ENCODE measurements at places on chromosomes 5 and 9.

DNA sequence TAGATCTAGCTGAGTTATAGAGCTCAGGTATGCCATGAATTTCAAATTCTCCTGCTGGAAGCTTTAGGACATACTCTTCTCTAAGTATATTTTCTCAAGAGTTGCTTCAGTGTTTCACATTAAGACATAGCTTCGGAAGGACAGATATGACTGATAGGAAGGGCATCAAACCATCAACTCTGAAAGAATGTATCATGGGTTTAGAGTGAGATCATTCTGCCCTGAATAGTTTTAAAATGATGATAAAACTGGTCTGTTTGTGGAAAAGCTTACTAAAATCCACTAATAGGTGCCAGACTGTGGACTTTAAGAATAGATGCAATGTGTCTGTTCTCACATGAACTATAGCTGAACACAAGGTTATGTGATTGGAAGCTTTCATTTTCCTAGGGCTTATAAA lies 8.4 kb downstream of the SPEF2 start:
- DNase-seq = no peak

DNA sequence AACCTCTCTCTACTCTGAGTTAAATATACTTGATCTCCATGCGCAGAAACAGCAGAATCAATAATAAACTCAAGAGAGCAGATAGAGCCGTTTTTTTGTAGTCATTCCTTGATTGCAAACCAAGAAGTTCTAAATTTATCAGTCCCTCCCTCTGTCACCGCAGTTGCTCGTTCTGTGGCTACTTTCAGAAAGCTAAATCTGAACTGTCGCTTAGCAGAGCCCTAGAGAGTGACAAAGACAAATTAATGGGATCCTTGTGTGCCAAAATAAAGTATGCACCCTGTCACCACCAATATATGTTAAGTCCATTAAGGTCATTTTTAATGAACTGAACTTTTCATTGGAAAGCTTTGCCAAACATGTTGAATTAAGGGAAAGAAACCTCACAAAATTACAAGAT lies 218.3 kb downstream of the ADAMTSL1 start:
- DNase-seq = no peak

- no peak for DNase-seq
Observed at GRCh38 chr5:1167361-1167727, 34.1 kb upstream of the SLC6A19 start.

- no peak for DNase-seq
Observed at GRCh38 chr9:444528-444927, 229.9 kb downstream of the DOCK8 start.

- DNase-seq = peak; percentile 23
Observed at GRCh38 chr5:1908931-1909330, 26.2 kb upstream of the IRX4 start.

DNA sequence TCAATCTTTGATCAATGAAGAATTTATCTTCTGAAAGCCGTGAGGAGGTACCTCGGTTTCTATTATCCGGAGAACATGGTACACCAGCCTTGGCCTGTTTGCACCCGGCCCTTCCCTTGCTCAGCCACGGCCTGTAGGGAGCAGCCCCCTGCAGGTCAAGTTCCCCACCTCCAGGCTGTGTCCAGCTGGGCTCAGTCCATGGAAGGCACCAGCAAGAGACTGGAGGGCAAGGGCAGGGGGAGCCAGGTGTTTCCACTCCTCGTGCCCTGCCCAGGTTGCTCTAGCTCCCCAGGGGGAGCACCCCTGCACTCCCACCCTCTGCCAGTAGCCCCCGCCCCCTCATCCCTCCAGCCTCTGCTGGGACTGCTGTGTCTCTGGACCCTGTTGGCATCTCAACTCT lies 87.3 kb upstream of the ADAMTS2 start:
- DNase-seq = no peak
